ENCODE measurements at places on chromosomes 11 and 22. TPM values are rescaled to one million over a fixed set of nuclear protein-coding genes. Genes with fewer than 3 reads are reported as not detected.

Gene KRTAP5-1
- not detected for total RNA-seq

Gene OR52A1
- not detected for total RNA-seq

Gene IRF7
- total RNA-seq, result 8.2 TPM

Gene UPK3A
- total RNA-seq, result not detected

Gene PNPLA2
- 33.0 TPM for total RNA-seq

Gene MAJIN
- total RNA-seq, result not detected

Gene FREY1
- total RNA-seq, result 0.66 TPM

Gene OR9Q1
- not detected for total RNA-seq

Gene TMEM151A
- total RNA-seq, result 10.8 TPM

Gene OR51M1
- not detected for total RNA-seq

Gene DRD2
- total RNA-seq, result 0.15 TPM

Gene RIMBP3C
- total RNA-seq, result 0.25 TPM

Gene OSBPL5
- total RNA-seq, result 15.2 TPM

Gene KRTAP5-7
- total RNA-seq, result 0.22 TPM

Gene MMP1
- not detected for total RNA-seq

Gene ENTHD1
- total RNA-seq, result not detected

Gene GPR83
- total RNA-seq, result not detected

Gene KRTAP5-9
- total RNA-seq, result not detected

Gene LRRC32
- total RNA-seq, result 3.2 TPM

Gene PRR33
- total RNA-seq, result not detected

Gene FJX1
- total RNA-seq, result 6.7 TPM

Gene MRPL48
- 19.4 TPM for total RNA-seq

Gene ASRGL1
- 12.3 TPM for total RNA-seq

Gene ART1
- not detected for total RNA-seq

Gene CNTF
- 0.88 TPM for total RNA-seq

Gene CCDC116
- 0.65 TPM for total RNA-seq

Gene OR8A1
- not detected for total RNA-seq

Gene HPX
- total RNA-seq, result 2.8 TPM

Gene CCDC15
- 1.5 TPM for total RNA-seq

Gene NNMT
- total RNA-seq, result 295 TPM

Gene INSC
- 0.38 TPM for total RNA-seq

Gene SCO2
- 0.73 TPM for total RNA-seq

Gene VPREB1
- not detected for total RNA-seq

Gene OR4A16
- not detected for total RNA-seq

Gene CHRM1
- not detected for total RNA-seq

Gene DAGLA
- total RNA-seq, result 2.4 TPM

Gene FOLR1
- not detected for total RNA-seq

Gene USH1C
- total RNA-seq, result not detected

Gene CECR2
- total RNA-seq, result 5.4 TPM

Gene B3GAT1
- total RNA-seq, result 0.18 TPM

Gene CXCR5
- 0.05 TPM for total RNA-seq

Gene VSIG2
- 0.71 TPM for total RNA-seq

Gene NLRP6
- 0.15 TPM for total RNA-seq

Gene SYTL2
- 6.2 TPM for total RNA-seq

Gene MS4A1
- total RNA-seq, result 0.11 TPM

Gene OR4D5
- total RNA-seq, result 0.46 TPM

Gene RTN4RL2
- total RNA-seq, result 0.83 TPM

Gene KRTAP5-2
- not detected for total RNA-seq

Gene C11orf16
- 0.50 TPM for total RNA-seq

Gene CRYBB2
- total RNA-seq, result 0.42 TPM

Gene MRGPRX3
- total RNA-seq, result not detected

Gene P2RX6
- 1.3 TPM for total RNA-seq

Gene PLAAT5
- total RNA-seq, result 3.0 TPM

Gene TP53AIP1
- total RNA-seq, result not detected

Gene FOLR3
- total RNA-seq, result not detected

Gene SCN4B
- total RNA-seq, result 1.00 TPM

Gene GAB4
- total RNA-seq, result not detected

Gene TXNRD2
- total RNA-seq, result 37.3 TPM

Gene SCARF2
- 44.6 TPM for total RNA-seq

Gene CASP5
- not detected for total RNA-seq
